ENCODE measurements at places on chromosomes 7 and 10.

DNA sequence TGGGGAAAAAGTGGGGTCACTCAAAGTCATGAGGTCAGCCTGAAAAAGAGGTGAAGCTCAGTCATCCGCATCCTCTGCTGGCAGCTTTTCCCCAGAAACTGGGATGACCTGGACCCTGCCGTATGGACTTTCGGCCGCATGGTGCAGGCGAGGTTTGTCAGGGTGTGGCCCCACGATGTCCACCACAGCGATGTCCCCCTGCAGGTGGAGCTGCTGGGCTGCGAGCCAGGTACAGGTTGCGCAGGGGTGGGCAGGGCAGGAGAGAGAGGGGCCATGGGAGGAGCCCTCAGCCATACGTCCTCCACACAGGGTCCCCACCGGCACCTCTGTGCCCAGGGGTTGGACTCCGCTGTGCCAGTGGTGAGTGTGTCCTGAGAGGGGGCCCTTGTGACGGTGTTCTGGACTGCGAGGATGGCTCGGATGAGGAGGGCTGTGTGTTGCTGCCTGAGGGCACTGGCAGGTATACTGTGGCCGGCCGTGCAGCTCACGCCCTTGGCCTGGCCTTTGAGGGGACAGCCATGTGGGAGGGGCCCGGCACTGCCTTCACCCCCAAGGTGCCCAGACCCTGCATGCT, 23.0 kb upstream of the ZNF467 start:
- DNase-seq = no peak

DNA sequence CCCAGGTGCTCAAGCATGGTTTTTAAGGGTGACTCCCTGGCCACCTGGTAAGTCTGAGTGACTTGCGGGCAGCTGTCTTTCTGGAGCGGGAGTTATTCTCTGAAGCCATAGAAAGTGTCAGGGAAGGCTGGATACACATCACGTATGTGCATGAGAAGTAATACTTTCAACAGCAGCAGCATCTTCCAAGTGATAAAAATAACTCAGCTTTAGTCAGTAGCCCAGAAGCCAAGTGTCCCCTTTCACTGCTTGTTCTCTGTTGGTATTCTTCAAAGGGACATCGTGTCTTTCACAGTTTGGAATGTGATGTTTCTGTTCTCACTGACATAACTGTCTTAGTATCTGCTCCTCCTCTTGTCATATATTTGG, 97.6 kb downstream of the KIAA1217 start:
- DNase-seq = no peak

DNA sequence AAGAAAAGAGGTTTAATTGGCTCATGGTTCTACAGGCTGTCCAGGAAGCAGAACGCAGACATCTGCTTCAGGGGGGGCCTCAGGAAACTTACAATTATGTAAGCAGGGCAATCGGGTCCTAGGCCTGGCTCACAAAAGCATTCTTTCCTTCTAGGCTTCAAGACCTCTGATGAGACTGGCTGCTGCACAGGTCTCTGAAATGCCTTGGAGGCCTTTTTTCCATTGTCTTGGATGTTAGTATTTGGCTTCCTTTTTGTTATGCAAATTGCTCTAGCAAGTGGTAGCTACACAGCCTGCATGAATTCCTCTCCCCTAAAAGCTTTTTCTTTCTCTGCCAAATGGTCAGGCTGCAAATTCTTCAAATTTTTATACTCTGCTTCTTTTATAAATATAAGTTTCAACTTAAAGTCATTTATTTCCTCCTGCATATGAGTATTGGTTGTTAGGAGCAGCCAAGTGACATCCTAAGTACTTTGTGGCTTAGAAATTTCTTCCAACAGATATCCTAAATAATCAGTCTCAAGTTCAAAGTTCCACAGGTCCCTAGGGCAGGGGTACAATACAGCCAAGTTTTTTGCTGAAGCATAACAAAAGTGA, 83.1 kb upstream of the SEMA3A start:
- DNase-seq = no peak

DNA sequence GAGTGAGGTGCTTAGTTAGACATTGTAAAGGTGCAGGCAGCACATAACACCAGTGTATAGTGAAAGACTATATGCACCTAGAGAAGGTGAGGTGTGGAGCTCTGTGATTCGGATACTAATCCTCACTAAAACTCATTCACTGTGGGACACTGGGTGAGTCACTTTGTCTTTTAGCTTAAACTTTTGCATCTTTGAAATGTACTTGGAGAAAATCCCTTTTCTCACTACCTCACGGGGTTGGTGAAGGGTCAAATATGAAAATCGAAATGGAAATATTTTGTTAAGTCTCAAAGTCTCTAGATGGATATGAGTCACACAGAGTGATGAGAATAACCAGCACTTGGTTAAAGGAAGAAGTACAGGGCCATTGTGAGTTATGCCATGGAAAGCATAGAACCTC, 38.0 kb downstream of the MDFIC start:
- no peak for DNase-seq

GRCh38 chr7:44313621-44314031, 11.8 kb downstream of the CAMK2B start:
- no peak for DNase-seq

DNA sequence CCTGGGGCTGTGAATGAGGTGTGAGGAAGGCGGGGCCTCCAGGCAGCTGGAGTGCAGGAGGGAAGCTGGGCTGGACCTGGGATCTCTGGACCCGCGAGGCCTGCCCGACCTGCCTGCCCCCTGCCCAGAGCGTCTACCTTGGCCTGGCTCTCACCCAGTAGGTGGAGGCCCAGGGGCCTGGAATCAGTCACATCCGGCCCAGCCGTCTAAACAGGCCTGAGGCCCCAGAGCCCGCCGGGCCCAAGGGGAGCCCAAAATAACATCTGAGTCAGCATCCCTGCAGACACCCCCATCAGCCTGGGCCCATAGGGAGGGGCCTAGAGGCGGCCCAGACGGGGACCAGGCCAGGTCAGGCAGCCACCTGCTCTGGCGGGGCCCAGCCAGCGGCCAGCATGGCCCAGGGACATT, 15.1 kb upstream of the ELN start:
- no peak for DNase-seq

- DNase-seq = no peak
Measured at GRCh38 chr10:37476285-37476684, 350.9 kb downstream of the ANKRD30A start.

DNA sequence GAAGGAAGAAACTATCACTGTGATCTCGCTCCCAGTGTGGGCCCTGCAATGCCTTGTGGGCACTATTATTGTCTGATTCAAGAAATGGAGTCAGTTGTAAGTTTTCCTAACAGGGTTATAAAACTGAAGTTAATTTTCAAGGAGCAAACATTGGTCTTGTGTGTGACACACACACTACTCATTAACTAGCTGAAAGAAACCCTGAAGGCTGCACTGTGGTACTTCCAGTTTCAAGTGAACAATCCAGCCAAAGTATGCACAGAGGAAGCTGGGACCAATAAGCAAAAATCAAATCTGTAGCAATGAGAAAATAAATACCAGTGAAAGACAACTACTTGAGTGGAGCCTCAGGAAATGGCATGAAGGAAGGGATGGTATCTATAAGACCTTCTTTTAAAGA, 506.6 kb upstream of the POT1 start:
- no peak for DNase-seq

DNA sequence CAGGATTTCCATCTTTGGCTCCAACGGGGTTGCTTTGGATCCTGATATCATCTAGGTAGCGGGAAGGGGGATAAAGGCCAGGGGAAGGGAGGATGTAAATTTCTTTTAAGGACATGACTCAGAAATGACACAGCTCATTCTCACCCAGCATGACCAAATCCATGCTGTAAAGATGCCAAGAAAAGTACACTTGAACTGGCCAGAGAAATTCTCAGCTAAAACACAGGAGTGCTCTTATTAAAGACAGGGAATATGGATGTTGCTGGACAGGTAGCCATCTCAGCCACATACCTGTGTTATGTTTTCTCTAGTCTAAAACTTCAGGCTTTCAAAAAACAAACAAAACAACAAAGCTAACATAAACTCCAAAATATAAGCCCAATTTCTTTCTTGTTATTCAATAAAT, 68.3 kb downstream of the NAMPT start:
- DNase-seq = no peak

- no peak for DNase-seq
Measured at GRCh38 chr10:72746426-72747363, 54.8 kb downstream of the MCU start.

GRCh38 chr7:103592844-103593243, 146.8 kb upstream of the SLC26A5 start:
- no peak for DNase-seq

DNA sequence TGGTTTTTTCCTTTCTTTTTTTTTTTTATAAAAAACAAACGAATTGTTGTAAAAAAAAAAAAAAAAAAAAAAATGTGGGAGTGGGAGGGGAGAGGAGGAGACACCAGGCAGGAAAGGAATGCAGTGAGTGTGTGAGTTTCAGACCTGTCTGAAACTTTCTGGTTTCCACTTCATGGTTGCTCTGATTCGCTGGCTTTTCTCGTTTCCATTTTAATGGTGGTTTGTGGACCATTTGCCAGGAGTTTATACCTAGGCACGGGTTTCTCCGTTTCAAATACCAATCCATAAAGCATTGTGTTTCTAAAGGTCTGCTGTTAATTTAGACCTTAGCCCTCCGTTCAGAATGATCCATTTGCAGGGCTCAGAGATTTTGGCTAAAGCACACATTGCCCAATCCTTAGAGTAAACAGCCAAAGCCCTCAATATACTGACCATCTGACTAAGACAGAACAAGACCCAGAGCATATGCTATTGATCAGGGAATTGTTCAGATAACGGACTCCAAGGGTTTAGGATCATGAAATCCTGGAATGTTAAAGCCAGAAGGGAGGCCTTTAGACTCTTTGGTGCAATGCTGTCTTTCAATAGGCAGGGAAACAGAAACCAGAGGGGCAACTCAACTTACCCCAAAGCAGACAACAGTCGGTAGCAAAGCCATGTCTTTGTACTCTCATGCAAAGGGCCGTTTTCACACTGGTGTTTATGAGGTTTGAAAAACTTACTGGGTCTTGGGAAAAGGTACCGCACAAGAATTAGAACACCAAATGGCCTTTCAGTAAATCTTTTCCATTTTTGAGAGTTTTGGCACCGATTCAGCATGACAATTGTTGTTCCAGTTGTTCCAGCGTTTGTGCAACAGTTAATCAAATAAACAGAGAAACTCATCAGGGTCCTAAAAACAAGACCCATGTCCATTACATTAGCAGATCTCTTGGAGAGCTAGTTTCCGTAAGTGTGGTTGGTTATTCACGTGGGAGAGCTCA, 94.3 kb upstream of the AGBL3 start:
- no peak for DNase-seq

DNA sequence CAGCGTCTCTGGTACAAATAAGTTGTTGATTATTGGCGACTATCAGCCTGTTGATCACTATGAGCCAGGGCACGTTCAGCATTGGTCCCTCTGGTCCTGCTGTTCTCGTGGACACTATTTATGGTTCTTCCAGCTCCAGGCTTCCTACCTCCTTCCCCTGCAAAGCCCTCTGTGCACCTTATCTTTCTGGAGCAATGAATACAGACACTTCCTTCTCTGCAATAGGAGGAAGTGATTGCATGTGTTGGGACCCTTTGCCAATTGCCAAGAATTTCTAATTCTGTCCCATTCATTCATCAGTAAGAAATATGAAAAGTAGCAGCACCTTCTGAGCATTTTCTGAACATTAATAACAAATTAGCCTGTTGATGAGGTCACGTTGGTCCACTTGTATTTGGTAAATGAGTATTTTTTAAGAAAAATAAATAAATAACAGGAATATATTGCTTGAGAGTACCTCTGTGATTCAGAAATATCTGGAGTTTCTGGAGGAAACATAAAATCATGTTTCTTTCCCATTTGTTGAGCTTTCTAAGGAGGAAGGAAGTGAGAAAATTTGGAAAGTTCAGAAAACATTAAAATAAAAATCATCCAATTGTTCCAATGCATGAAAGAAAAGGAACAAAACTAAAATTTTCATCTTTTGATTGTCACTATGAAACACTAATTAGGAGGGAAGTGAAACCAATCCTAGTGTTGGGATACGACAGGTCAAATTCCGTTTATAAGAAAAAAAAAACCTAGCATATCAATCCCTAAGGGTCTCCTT, 259.1 kb upstream of the KLF6 start:
- DNase-seq = peak; percentile 10

GRCh38 chr10:70540089-70540788, 61.7 kb downstream of the PALD1 start:
- DNase-seq = peak; percentile 46

DNA sequence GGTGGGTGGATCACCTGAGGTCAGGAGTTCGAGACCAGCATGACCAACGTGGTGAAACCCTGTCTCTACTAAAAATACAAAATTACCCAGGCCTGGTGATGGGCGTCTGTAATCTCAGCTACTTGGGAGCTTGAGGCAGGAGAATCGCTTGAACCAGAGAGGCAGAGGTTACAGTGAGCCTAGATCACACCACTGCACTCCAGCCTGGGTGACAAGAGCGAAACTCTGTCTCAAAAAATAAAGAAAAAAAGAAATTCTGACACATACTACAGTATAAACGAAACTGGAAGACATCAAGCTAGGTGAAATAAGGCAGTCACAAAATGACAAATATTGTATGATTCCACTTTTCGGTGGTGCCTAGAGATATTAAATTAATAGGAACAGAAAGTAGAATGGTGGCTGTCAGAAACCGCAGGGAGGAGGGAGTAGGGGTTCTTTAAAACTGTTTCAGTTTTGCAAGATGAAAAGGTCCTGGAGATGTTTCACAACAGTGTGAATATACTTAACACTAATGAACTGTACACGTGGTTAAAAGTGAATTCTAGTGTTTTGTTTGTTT, 23.2 kb downstream of the PILRA start:
- DNase-seq = peak; percentile 34

DNA sequence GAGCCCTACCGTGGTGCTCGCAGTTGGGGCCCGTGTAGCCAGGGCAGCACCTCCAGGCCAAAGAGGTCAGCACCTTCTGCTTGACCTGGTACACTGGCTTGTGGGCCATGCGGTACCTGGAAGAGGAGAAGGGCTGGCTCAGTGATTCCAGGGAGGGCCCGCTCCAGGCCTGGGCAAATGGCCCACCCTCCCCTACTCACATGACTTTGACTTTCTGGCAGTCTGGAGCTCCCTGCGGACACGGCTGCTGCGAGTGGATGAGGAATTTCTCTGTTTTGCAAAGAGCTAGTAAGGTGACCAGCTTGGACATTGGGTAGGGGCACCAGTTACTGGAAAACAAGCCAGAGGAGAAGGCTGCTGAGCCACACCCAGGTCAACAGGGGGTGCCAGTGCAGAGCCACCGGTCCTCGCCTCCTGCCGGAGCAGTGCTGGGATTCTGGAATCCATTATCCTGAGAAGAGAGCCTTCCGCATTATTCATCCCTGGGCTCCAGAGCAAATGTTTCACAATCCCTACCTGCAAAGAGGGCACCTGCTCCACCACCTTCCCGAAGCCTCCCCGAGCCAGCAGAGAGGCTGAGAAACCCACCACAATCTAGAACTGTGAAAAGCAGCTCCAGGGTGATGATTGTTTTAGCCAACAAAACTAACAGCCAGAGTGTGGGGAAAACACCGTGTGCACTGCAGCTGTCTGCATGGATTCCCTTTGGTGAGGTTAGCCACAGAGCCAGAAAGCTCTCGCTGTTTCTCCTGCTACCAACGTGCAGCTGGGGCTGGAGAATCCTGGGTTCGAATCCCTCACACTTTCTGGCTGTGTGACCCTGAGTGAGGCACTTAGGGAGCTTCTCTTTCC, 11.8 kb downstream of the MMRN2 start:
- no peak for DNase-seq

GRCh38 chr7:83413424-83413823, 235.5 kb downstream of the SEMA3E start:
- no peak for DNase-seq
